Ascending aorta (tissue), 2 donors: ENCODE measurements at places on chromosomes 6 and 20.

- no peak for DNase-seq
Measured at GRCh38 chr20:10762216-10762615, 88.4 kb upstream of the JAG1 start.

DNA sequence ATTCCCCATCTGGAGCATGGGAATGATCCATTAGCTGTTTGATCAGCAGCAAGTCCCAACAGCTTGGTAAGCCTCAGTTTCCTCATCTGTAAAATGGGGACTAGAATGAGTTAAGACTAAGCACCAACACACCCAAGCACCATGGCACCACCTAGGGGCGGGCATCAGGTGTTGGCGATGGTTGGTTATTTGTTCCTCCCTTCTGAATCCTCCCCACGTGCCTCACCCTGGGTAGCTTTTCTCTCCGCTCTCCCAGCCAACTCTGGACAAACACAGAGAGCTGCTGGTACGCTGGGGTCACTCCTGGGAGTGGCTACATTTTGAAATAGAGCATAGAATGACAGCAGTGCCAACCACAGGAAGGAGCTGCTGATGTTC lies 13.3 kb upstream of the ITPR3 start:
- no peak for DNase-seq

- no peak for DNase-seq
Measured at GRCh38 chr6:62324834-62325233, 38.8 kb upstream of the KHDRBS2 start.

DNA sequence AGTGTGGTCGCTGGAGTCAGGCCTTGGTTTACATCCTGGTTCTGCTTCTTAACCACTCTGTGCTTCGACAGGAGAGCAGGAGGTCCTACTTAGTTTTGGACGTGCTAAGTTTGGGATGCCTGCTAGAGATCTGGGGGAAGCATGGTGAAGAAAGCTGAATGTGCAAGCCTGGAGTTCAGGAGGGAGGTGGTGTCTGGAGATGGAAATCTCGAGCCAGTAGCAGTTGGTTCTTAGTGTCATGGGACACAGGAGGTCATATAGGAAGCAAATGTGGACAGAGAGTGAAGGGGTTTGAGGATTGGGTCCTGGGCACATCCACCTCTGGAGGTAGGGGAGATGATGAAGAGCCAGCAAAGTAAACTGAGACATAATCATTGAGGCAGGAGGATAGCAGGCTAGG lies 131.4 kb downstream of the SYCP2 start:
- no peak for DNase-seq

DNA sequence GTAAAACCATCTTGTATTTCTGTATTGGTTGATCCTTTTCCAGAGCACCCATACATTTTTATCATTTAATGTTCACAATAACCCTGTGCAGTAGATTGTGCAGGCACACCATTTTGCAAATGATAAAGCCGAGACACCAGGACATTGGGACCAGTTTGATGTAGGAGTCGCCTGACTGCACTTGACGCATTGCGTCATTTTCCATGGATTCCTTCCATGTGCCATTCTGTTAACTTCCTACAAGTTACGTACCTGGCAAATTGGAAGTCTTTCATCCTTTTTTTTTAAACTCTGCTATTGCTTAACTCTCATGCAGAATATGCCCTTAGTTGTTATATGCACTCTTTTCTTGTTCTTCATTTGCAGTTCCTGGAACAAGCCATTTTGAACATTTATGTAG lies 43.0 kb downstream of the PRPH2 start:
- no peak for DNase-seq

DNA sequence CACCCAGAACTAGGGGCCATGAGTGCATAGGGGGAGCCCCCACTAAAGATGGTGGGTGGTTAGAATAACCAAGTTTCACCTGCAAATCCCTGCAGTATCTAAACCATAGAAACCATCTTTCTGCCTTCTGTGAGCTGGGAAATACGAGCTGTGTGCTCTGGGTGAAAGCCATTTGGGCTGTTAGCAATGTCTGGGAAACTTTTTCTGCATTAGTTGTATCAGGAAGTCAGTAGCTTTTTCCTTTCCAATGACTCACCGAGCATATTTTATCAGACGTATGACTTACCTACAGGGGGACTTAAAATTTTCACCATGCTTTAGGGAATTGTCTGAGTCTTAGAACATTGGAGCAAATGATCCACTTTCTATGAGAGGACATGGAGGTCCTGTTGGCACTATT lies 584.0 kb downstream of the QKI start:
- DNase-seq, result no peak

DNA sequence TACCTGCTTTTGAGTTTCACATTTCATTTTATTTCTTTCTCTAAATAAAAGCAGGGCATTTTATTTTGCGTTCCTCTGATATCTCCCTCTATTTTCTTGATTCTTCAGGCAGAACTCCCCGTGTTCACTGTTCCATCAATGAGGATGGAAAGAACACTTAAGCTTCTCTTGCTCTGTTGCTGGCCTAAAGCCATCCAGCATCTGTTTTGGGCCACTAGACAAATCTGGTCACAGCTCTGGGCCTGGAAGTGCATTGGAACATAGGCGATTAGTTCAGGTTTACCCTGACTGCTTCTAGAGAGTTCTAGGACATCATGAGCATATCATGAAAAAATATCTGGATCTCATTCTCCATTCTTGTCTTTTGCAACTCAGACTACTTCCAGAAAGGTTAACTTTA lies 611.2 kb downstream of the UTRN start:
- DNase-seq, result no peak

DNA sequence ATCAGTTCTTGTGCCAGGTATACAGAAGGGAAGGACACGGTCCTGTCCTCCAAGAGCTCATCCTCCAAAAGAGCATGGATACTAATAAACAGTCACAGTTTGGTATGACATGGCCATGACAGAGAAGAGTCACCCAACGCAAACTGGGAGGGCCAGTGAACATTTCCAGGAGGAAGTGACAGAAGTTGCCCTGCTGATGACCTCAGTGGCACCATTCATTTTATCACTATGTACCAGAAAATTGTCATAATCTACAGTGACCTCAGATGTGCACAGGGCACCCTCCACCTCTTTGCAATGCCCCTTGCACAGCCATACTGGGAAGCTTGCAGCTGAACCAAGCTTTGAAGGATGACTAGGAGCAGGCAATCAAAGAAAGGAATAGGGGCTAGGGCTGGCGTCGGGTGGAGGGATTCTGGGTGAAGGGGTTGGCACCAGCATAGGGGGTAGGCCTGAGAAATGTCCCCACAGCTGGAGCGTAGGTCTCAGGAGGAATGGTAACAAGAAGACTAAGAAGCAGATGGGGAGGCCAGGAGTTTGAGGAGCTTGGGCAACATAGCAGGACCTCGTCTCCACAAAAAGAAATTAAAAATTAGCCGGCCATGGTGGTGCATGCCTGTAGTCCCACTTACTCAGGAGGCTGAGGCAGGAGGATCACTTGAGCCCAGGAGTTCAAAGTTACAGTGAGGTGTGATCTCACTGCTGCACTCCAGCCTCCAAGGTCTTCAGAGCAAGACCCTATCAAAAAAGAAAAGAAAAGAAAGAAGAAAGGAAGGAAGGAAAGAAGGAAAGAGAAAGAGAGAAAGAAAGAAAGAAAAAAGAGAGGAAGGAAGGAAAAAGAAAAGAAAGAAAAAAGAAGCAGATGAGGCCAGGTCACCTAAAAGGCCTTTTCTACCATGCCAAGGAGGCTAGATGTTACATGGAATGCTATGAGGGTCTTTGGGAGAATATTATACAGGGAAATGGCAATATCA lies 65.3 kb upstream of the SNX9 start:
- no peak for DNase-seq
